CD4-positive, alpha-beta T cell treated with Interleukin-10 for 1 hour (primary cell): ENCODE measurements at places on chromosomes 1 and 21.

DNA sequence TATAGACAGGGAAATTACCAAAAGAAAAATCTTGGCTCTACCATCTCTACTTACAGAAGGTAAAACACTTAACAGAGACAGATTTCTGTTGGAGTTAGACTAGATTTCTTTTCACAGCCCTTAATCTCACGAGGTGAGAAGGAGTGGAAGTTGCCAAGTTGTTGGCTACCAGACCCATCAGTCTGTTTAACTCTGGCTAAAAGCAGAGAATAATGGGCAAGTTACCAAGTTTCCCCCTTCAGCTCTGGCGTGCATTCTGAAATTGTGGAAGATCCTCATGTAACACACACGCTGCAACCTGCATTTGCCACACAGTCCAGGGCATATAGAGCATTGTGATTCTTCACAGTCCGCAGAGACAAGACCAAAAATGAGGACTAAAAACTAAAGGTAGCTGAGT, 49.3 kb downstream of the STX6 start:
- no peak for DNase-seq

DNA sequence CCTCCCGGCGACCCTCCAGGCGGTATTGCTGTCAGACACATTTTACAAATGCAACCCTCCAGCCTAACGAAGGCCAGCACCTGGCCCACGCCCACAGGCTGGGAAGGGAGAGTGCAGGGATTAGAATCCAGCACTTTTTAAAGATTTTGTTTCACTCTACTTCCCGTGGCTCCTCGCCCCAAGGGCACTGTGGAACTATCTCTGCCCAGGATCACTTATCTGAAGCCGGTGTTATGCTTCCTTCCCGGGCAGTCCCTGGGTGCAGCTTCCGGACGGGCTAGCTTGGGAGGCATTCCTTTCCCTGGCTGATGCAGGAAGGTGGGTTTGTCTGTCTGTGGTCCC, 35.8 kb downstream of the CCN1 start:
- no peak for DNase-seq

DNA sequence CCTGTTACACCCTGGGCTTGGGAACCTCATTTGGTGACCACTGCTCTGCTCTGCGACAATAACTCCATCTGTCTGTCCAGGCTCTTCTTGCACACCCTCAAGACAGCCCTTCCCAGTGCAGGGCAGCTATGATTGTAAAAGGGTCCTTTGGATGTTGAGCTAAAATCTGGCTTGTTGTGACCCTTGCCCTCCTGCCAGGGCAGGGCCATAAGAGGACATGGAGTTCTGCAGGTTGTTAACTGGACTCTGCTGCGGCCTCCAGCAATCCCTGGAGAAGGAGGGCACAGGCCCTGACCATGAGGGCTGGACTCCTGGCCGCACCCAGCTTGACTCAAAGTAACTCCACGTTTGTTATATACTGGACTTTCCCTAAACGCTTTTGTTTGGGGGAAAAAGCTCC, 41.2 kb downstream of the DHCR24 start:
- DNase-seq, result no peak

DNA sequence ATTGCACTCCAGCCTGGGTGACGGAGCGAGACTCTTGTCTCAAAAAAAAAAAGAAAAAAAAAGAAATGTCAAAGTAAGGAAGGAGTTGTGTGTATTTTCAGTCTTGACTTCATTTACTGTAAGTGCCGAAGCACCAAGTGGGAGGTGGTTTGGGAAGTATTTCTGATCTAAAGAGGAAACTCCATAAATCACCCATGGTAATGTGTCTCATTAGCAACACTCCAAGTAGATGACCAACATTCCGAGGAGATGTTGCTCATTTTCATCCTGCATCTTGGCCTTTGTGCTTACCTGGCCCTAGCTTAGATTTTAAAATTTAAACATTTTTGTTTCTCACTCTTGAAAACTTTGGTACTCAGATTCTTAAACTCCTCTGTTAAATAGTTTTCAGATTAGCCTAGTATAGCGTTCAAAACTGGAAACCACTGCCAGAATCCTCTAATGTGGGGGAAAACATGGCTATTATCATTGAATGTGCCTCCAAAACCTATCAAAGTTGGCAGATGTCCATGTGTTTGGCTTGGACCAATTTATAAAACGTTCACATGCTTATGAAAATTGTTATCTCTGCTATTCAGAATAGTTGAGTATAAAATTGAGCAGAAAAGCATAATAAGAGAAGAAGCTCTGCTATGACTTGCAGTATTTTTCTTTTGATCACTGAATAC, 110.4 kb downstream of the NFIA start:
- no peak for DNase-seq

DNA sequence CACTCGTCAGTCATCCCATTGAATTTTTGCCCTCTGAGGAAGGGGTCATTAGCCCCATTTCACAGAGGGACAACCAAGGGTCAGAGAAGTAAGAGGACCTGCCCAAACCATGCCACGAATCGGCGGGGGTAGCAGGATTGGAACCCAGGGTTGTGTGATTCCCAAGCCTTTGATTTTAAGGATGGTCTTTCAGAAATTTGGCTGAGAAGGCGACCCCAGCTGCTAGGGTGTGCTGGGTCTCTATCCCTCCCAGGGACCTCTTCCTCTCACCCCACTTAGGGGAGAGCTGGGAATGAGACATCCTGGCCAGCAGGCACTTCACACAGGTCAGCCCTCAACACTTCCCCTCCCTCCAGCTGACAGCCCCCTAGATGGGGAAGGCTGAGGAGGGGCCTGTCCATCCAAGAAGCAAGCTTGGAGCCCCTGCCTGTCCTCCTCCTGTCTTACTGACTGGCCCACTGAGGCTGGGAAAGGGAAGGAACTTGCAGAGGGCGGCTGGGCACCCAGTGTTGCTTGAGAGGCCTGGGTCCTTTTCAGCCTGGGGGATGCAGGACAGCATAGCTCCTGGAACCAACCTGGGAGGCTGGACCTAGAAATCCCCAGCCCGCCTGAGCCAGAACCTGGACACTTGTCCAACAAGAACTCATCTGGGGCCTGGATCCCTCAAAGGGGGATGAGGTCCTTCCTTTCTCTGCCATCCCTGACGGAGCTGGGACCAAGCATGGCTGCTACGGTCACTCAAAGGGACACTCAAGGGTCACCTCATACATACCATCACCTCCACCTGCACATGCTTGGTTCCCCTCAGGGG, 1.7 kb downstream of the SDC3 start:
- no peak for DNase-seq

DNA sequence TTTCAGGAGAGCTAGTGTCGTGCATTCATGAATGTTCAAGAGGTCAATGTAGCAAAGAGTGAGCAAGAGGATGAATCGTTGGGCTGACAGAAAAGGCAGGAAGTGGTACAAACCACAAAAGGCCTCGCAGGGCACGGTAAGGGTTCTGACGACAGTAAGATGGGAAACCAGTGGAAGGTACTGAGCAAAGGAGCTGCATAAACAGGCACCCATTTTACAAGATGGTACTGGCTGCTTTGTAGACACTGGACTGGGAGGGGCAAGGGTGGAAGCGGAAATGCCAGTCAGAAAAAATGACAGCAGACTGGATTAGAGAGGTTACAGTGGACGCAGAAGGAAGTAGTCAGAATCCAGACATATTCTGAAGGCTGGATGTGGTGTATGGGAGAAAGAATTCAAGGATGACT, 123.5 kb downstream of the PTPN14 start:
- DNase-seq, result peak; percentile 63

DNA sequence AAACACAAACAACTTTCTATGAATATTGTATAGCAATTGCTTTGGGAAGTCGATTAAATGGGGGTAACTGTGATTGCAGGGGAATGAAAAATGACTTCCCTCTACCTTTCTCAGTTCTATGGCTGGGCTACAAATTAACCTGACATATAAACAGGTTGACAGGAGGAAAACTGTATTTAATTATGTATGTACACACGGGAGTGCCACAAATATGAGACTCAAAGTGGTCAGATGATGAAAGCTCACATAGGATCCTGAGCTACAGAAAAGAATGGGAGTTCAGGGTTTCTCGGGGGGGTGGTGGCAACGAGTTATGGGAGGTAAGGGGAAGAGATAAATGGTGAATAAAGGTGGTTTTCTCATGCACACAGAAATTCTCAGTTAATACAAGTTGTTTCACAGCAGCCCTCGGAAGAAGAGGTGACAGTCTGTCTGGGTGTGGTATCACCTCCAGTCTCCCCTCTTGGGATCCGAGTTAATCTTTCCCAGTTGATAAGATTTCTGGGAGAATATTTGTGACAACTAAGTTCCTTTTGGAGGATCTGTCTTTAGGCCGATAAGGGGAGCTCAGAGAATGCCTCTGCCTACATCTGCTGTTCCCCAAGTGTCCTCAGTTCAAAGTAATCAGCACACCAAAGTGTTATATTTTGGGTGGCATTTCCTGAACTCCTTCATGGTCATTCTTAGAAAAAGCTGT, 26.3 kb downstream of the GADD45A start:
- DNase-seq, result no peak

GRCh38 chr1:35589516-35590427, 16.7 kb downstream of the TFAP2E start:
- no peak for DNase-seq

GRCh38 chr21:16084776-16085364, 355.1 kb downstream of the USP25 start:
- no peak for DNase-seq

DNA sequence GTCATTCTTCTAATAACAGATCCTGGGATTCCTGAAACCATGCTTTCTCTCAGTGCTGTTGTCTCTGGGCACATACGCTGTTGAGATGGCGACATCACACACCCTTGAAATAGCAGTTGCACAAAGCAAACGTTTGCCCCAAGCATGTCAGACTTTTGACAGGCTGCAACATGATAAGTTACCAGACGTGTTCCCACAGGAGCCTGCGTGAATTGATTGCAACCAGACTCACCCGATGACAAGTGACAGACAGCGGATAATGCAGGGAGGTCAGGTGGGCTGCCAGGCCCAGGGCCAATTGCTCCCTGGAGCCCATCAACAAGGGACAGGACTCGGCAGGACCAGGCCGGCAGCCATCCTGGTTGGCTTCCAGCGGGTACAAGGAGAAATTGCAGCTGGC, 310.9 kb downstream of the SIPA1L2 start:
- no peak for DNase-seq

- no peak for DNase-seq
Observed at GRCh38 chr1:98019747-98020146, 98.9 kb upstream of the DPYD start.

DNA sequence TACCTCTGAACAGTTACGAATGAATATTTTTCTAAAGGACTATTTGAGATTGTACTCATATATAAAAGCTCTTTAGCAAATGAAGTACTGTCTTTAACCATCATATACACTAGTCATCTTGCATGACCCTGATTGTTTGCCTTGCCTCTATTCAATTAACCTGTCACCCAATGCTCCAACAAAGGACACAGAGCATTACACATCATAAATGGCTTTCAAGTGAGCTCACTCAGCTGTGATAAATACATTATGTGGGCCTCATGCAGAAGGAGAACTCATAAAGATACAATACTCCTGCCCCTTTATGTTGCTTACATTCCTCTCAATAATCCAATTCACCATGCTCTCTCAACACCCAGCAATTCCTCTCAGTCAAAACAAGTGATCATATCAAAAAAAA, 993.0 kb upstream of the PRMT6 start:
- DNase-seq, result no peak

DNA sequence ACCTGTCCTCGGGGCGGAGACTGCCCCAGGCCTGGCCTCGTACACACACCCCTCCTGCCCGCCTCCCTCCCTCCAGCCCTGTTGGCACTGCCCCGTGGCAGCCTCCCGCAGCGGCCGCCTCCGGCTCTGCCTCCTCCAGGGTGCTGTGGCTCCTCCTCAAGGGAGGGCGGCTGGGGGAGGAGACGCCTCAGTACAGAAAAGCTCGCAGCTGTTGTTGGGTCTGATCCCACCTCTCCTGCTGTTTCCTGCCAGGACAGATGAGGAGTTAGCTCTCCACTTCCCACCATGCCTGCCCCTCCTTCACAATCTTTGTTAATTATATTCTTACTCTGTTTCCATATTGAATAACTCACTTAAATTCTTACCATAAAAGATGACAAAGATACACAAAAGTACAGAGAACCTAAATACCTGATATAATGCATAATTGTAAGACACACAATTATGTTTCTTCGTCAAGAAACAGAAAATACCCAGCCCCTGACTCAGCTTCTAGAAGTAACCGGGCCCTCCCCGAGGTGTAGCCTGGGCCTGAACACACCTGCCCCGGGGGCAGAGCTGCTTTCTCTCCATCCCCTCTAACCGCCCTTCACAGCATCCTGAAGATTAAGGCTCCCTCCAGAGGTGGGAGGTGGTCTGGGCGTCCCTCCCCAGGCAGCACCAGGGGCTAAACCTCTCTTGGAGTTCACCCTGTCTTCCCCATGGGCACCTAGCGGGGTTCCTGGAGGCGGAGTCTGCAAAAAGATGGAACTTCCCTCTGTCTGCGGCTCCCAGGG, 30.6 kb upstream of the COL6A1 start:
- no peak for DNase-seq

DNA sequence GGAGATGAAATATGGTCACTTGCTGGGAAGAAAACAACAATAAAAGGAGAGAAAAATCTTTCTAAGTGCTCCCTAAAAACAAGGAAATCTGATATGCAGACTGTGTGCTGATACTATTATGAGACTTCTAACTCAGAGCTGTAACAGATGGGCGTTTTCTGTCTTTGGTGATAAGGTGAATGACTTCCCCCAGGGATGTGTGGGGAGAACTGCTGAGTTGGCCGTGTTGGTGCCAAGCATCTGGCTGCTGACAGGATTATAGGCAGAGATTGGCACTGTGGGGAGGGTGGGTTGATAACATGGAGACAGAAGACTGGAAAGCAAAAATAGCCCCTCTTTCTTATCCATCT, 438.5 kb upstream of the PLXNA2 start:
- DNase-seq, result no peak

DNA sequence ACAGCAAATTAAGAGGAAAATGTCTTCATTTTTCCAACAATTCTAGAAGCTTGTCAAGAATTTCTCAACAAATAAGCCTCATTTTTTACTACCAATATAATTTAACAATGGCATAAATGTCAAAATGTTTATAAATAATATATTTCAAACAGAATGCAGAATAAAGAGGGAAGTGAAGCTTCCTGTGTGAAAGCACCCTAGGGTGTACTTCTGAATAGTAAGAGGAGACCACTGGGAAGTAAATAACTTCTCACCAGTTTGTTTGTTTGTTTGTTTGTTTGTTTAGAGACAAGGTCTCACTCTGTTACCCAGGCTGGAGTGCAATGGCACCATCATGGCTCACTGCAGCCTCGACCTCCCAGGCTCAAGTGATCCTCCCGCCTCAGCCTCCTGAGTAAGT, 244.3 kb downstream of the SLC45A1 start:
- no peak for DNase-seq

GRCh38 chr1:46812065-46812963, 13.5 kb downstream of the CYP4B1 start:
- no peak for DNase-seq

GRCh38 chr1:204065174-204065985, 7.5 kb upstream of the SOX13 start:
- DNase-seq, result no peak

GRCh38 chr1:171429137-171429536, 56.2 kb upstream of the PRRC2C start:
- DNase-seq, result no peak
